ENCODE measurements at places on chromosomes 7 and 10.
A peak's percentile ranks its signal among the peaks of the same experiment; 100 is the strongest.

- no peak for DNase-seq
Observed at GRCh38 chr10:89351412-89351779, 23.6 kb downstream of the IFIT3 start.

DNA sequence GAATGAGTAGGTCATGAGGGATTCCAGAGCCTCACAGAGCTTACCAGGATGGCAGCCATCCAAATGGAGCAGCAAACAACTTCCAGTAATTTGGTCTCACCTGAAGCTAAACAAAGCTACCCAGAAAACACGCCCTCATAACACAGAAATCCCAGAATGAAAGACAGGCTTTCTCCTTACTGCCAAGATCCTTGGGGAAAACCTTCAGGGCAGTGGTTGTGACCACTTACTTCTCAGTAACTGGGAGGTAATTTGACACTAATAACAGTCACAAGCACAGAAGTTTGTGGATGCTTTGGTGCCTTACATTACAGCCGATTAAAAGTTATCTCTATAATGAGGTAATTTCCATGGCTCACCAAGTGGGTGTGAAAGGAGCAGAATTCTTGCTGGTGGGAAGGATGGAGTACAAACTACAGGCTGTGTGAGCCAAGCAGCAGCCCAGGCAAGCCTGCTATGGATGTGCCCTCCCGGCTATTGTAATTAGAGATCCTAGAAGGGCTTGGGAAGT is 10.4 kb downstream of the WDR91 start:
- no peak for DNase-seq

DNA sequence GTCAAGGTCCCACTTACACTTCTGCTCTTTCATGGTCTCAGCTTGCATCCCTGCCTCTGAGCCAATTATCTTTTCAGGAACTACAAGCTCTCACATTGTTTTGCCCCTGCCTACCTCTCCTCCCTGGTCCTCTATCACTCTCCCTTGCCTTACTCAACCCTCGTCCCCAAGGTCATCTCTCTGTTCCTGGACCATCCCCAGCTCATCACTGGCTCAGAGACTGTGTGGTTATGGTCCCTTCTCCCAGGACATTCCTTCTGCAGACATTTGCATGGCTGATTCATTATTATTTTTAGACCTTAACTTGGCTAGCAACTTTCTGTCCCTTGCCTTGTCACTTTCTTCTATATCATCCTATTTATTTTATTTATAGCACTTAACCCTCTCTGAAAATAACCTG is 17.8 kb upstream of the GPAM start:
- no peak for DNase-seq

DNA sequence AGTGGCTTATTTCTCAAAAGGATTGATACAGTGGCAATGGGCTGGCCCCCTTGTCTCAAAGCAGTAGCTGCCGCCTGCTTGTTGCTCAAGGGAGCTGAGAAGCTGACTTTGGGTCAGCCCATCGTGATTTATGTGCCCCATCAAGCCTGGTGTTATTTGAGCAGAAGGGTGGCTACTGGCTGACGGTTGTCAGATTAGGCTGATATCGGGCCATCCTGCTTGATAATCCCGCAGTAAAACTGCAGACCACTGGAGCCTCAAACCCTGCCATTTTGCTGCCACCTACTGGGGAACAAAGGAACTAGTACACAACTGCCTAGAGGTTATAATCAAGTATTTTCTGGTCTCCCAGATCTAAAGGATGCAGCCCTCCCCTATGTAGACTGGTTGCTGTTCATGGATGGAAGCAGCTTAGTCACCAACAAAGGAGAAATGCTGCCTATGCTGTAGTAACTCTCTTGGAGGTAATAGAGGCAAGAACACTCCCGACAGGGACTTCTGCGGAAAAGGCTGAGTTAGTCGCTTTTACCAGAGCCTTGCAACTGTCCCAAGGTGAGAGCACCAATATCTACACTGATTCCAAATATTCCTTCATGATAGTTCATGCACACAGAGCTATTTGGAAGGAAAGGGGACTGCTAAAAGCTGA is 65.9 kb upstream of the ZNF92 start:
- peak; percentile 45 for DNase-seq

- DNase-seq: no peak
Observed at GRCh38 chr7:676972-677385, 49.5 kb upstream of the DNAAF5 start.

DNA sequence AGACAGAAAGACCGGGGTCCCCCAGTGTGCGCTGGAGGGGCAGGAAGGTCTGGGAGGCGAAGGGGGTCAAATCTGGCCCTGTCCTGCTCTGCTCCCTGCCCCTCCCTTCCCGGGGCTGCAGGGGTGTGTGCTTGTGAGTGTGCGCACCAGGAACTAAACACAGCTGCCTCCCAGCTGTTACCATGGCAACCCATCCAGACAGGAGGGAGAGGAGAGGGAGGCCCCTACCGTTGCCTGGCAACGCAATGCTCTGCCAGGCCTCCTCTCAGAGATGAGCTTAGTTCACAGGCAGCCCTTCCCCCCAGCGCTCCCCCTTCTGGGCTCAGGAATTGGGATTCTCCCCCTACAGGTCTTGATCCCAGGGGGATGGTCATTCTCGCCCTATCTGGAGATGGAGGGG is 6.1 kb downstream of the NYAP1 start:
- peak; percentile 100 for DNase-seq

- no peak for DNase-seq
Observed at GRCh38 chr7:115363916-115364315, 442.0 kb downstream of the MDFIC start.

- DNase-seq: no peak
Observed at GRCh38 chr7:75861636-75862035, 17.2 kb upstream of the RHBDD2 start.

DNA sequence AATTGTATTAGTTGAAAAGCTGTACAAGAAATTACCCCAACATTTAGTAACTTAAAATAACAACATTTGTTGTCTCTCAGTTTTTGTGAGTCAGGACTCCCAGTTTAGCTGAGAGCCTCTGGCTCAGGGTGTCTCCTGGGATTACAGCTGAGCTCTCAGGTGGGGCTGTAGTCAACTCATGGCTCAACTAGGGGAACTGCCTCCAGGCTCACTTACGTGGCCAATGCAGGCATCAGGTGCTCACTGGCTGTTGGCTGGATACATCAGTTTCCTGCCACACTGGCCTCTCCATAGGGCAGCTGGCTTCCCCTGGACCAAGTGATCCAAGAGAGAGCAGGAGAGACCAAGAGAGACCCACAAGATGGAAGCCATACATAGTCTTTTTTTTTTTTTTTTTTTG is 17.5 kb downstream of the CCNY start:
- DNase-seq: no peak

DNA sequence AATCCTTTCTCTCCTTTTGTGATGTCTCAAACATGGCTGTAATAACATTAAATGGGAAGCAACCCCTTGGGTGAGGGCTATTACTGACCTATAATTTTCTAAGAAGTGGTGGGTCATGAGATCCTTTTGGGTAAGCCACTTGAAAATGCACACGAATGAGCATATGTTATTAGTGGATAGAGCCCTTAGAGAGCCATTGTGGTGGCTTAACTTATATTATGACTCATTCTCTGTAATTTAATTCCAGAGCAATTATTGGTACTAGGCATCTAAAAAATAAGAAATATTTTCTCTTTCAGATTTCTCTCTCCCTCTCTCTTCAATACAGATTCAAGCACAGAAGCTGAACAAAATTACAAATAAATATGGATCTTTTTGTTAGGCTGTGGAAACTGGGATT is 1177.4 kb upstream of the PHF14 start:
- DNase-seq: no peak

DNA sequence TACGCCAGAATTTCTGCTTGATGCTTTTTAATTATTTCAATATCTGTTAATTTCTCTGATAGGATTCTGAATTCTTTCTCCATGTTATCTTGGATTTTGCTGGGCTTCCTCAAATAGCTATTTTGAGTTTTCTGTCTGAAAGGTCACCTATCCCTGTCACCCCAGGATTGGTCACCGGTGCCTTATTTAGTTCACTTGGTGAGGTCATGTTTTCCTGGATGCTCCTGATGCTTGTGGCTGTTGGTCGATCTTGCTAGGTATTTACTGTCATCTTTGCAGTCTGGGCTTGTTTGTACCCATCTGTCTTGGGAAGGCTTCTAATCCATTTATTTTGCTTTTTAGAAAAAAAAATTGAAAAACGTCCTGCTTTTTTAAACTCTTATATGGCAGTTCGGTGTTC is 11.2 kb upstream of the PRKAR1B start:
- DNase-seq: no peak

DNA sequence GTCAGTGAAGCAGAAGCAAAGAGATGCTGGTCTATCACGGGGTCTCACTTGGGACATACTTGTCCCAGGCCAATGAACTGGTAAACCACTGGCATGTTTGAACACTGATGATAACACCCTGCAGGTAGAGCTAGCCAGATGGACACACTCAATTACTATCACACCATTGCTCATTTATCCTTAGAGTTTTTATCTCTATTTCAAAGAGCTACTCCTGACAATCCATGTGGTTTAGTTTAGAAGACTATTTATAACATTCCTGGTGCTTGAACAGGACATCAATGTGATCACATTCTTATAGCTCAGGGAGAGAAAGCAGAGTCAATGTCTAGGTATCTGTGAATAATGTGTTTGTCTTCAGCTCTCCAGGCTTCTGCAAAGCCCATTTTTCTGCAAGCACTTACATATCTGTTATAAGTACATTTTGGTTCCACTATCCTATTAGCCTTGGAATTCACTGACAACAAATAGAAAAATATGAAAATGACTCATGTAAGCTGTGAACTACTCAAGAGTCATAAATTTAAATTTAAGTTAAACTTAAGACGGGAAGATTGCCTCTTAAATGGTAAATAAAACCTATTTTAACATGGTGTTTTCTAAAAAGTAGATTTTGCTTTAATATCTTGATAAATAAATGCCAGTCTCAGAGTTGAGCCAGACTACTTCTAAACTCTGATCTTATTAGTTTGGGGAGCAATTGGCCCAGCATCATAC is 106.7 kb upstream of the MBL2 start:
- DNase-seq: no peak

Measured in NCI-H1417 (cell line).